Diencephalon (tissue), 1 donor: ENCODE measurements at places on chromosomes 5 and 9. TPM values are rescaled to one million over a fixed set of nuclear protein-coding genes. Genes with fewer than 3 reads are reported as not detected.

Gene PFN3
- total RNA-seq = not detected

Gene PCDHA13
- 9.9 TPM for total RNA-seq

Gene HINT1
- total RNA-seq = 220 TPM

Gene MSH3
- total RNA-seq = 37.6 TPM

Gene QRFP
- total RNA-seq = not detected

Gene EIF4EBP3
- not detected for total RNA-seq

Gene PALM2AKAP2
- 16.8 TPM for total RNA-seq

Gene SPOCK1
- 53.3 TPM for total RNA-seq

Gene PNPLA7
- 1.6 TPM for total RNA-seq
